ENCODE measurements at places on chromosomes 4 and X.
A peak's percentile ranks its signal among the peaks of the same experiment; 100 is the strongest.

- no peak for DNase-seq
These were observed 1.4 kb downstream of the DDX3X start for GRCh38 chrX:41335198-41335957.

- no peak for DNase-seq
These were observed 11.8 kb downstream of the DGKQ start for GRCh38 chr4:961351-962230.

- DNase-seq: no peak
These were observed 142.3 kb downstream of the SHROOM4 start for GRCh38 chrX:50671661-50672060.

- DNase-seq: peak; percentile 76
These were observed 28.8 kb upstream of the SOWAHD start for GRCh38 chrX:119729408-119730201.

GRCh38 chr4:13470379-13470778, 13.8 kb downstream of the RAB28 start:
- no peak for DNase-seq

- no peak for DNase-seq
These were observed 50.1 kb downstream of the FBXW7 start for GRCh38 chr4:152485726-152486276.

GRCh38 chrX:106901781-106902219, 1.3 kb downstream of the RIPPLY1 start:
- no peak for DNase-seq

GRCh38 chr4:142318280-142318679, 527.8 kb downstream of the INPP4B start:
- no peak for DNase-seq

GRCh38 chrX:320126-320783, 1.7 kb upstream of the GTPBP6 start:
- DNase-seq: peak; percentile 34

- no peak for DNase-seq
These were observed 999.0 kb upstream of the ADGRL3 start for GRCh38 chr4:60201052-60201673.

DNA sequence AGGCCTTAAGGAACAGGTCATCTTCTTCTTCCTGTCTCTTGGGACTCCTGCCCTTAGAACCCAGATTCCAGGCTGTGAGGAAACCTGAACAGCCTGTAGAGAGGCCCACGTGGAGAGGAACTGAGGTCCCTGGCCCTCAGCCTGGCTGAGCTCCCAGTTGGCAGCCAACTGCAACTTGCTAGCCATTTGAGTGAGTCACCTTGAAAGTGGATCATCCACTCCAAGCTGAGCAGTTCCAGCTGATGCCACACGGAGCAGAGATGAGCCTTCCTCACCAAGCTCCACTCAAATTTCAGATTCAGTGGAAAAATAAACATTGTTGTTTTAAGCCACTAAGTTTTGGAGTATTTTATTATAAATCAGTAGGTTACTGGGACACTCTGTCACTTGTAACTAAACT, 392.5 kb downstream of the BCOR start:
- no peak for DNase-seq

- DNase-seq: no peak
These were observed 71.8 kb upstream of the SMARCA5 start for GRCh38 chr4:143441678-143442077.

GRCh38 chr4:156459584-156459983, 505.9 kb upstream of the CTSO start:
- DNase-seq: no peak

Measured in naive thymus-derived CD4-positive, alpha-beta T cell (primary cell).